RWPE1 (cell line): ENCODE measurements at places on chromosomes 11 and 22.

GRCh38 chr11:46176421-46176820, 55.2 kb upstream of the PHF21A start:
- DNase-seq, result peak; percentile 15

DNA sequence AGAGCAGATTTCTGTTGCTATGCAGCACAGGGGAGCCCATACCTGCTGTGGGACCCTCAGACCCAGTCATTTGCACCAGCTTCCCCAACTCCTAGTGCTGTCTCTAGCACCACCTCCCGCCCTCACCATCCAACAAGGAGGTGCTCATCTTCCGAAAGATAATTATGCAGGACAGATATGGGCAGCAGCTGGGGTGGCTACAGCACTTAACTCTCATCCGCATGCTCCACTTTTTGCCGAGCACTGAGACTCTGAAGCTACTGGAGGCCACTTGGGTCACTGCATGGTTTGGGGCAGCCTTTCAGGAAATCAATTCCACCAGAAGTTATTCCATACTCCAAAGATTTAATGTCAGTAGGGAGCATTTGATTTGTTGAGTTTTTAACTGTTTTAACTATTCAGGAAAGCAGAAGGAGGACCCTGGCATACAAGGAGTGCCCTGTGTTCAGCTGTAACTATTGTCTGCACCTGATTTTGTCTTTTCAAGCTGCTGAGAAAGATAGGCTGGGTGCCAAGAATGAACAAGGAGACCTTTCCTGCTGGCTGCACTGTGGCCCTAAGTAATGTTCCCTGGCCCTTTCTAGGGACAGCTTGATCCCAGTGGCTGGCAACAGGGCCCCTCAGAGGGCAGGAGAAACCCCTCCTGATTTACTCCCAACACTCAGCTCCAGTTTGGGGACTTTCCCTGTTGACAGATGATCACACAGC, 67.3 kb upstream of the CSNK2A3 start:
- DNase-seq, result no peak

DNA sequence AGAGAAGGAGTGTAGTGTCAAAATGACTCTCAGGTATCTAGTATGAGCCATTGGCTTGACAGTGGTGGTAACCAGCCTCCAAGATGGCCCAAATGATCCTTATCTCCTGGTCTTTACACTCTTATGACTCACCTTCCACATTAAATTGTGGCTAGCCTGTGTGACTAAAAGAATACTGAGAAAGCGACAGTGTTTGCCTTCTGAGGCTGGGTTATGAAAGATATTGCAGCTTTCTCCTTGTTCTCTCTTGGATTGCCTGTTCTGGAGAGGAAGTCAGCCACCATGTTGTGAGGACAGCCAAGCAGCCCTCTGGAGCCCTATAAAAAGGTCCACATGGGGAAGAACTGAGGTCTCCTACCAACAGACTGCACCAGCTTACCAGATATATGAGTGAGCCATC, 15.8 kb downstream of the C11orf71 start:
- DNase-seq, result no peak

DNA sequence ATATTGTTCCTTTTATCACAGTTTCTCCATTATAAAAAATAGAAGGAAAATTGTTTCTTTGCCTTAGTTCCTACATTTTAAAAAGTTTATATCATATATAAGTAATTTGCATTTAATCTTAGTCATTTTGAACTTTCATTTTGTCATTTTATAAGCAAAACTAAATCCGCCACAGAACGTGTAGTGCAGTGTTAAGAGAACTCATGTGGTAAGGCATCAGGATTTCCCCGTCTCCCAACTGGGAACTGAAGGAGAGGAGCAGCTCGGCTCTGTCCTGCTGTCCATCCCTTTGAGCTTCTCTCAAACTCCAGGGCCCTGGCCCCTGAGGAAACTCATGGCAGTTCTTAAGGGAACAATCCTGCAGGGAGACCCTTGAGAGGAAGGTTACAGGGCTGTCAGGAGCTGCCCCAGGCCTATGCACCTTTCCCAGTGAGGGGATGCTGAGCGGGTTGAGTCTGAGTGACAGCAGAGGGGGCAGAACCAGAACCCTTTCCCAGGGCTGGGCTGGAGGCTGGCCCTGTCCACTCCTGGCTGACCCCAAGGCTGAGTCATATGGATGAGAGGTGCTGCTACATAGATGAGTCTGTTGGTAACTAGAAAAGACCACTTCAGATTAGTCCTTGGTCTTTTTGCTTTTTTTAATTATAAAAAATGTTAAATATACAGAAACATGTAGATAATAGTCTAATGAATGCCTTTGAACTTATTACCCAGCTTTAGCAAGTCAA, 333.1 kb downstream of the TBC1D22A start:
- no peak for DNase-seq

DNA sequence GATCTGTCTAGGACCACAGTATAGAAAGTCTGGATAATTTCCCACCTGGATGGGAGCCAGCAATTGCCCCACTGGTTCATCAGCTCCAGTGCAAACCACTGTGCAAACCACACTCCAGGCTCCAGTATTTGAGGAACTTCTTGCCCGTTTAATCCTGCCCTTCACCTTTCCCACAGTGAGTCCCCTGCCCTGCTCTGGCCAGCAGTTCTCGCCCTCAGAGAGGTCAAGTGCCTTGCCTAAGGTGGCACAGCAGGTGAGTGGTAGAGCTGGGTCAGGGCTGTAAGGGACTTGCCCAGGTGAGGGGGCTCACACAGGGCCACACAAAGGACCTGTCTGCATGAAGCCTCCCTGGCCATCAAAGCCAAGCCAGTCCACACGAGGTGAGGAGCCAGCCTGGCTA, 24.1 kb downstream of the MS4A10 start:
- DNase-seq, result no peak
